ENCODE measurements at places on chromosomes 11 and 22. TPM values are rescaled to one million over a fixed set of nuclear protein-coding genes. Genes with fewer than 3 reads are reported as not detected.

Gene FXYD2
- polyA plus RNA-seq = 0.89 TPM

Gene KCNJ5
- polyA plus RNA-seq = 0.05 TPM

Gene OR10A2
- not detected for polyA plus RNA-seq

Gene CASP12
- not detected for polyA plus RNA-seq

Gene SLC39A13
- 30.0 TPM for polyA plus RNA-seq

- no peak overlapping the region for H3K27ac ChIP-seq
- H3K36me3 ChIP-seq = no peaks in the 10 kb centered on the region
Measured at GRCh38 chr11:63017306-63017974, 1.8 kb upstream of the SLC22A8 start.

DNA sequence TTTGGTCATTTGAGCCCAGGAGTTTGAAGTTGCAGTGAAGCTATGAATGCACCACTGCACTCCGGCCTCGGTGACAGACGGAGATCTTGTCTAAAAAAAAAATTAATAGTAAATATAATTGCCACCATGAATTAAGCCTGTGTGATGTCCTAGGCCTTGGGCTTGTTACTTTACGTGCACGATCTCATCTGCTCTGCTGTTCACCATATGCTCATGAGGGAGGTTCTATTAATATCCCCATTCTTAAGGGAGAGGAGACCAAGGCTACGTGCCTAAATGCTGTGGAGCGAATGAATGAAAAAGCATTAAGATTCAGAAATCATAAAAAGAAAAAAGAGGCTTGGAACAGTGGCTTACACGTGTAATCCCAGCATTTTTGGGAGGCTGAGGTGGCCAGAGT, 2.6 kb upstream of the ATG2A start:
- H3K27ac ChIP-seq = no peak overlapping the region
- no peak for DNase-seq
- H3K36me3 ChIP-seq = no peaks in the 10 kb centered on the region
- H3K4me1 ChIP-seq = peaks cover 17% of the 10 kb centered on the region
- H3K4me3 ChIP-seq = no peak overlapping the region

GRCh38 chr22:17601031-17601430, 27.5 kb downstream of the ATP6V1E1 start:
- H3K27ac ChIP-seq = no peak overlapping the region
- DNase-seq = no peak
- no peak overlapping the region for H3K4me3 ChIP-seq

- H3K4me1 ChIP-seq = no peaks in the 10 kb centered on the region
- H3K27ac ChIP-seq = no peak overlapping the region
- H3K36me3 ChIP-seq = no peaks in the 10 kb centered on the region
- no peak for DNase-seq
- H3K27me3 ChIP-seq = no peaks in the 10 kb centered on the region
- H3K4me3 ChIP-seq = no peak overlapping the region
Measured at GRCh38 chr11:122183933-122184332, 67.9 kb upstream of the BLID start.

DNA sequence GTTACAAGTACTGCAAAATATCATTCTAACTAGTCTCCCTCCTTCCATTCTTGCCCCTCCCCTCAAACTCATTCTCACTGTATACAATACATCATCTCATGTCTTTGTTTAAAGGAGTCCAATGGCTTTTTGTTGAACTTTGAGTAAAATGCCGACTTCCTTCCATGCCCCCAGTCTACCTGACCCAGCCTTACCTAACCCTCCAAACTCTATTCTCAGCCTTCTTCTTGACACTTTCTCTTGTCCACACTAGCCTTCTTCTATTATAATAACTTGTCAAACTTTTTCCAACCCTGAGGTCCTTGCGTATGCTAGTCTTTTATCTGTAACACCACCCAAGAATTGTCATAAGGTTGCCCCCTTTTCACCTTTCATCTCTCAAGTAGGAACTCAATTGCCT, 1011.4 kb upstream of the CCDC90B start:
- no peak for DNase-seq
- H3K36me3 ChIP-seq = no peaks in the 10 kb centered on the region
- H3K27me3 ChIP-seq = no peaks in the 10 kb centered on the region
- no peak overlapping the region for H3K27ac ChIP-seq
- H3K4me1 ChIP-seq = no peaks in the 10 kb centered on the region

GRCh38 chr22:25172153-25172552, 27.5 kb upstream of the CRYBB3 start:
- no peaks in the 10 kb centered on the region for H3K27me3 ChIP-seq
- no peak overlapping the region for H3K27ac ChIP-seq
- H3K36me3 ChIP-seq = no peaks in the 10 kb centered on the region
- DNase-seq = no peak
- H3K4me3 ChIP-seq = no peak overlapping the region
- H3K4me1 ChIP-seq = no peaks in the 10 kb centered on the region

- H3K4me3 ChIP-seq = no peak overlapping the region
- H3K27ac ChIP-seq = no peak overlapping the region
- no peaks in the 10 kb centered on the region for H3K4me1 ChIP-seq
Measured at GRCh38 chr11:12544986-12545775, 129.0 kb upstream of the TEAD1 start.

- H3K36me3 ChIP-seq = no peaks in the 10 kb centered on the region
- DNase-seq = no peak
- H3K27me3 ChIP-seq = no peaks in the 10 kb centered on the region
- no peak overlapping the region for H3K4me3 ChIP-seq
- H3K4me1 ChIP-seq = no peaks in the 10 kb centered on the region
- no peak overlapping the region for H3K27ac ChIP-seq
Measured at GRCh38 chr22:33969045-33969444, 48.8 kb upstream of the LARGE1 start.
